GM23338 (cell line): ENCODE measurements at places on chromosomes 2 and 18. TPM values are rescaled to one million over a fixed set of nuclear protein-coding genes. Genes with fewer than 3 reads are reported as not detected.

- no peak overlapping the region for H3K27ac ChIP-seq
- H3K27me3 ChIP-seq = no peaks in the 10 kb centered on the region
- H3K36me3 ChIP-seq = no peaks in the 10 kb centered on the region
- no peak overlapping the region for H3K4me3 ChIP-seq
- peaks cover 3% of the 10 kb centered on the region; the same call in 1 of the 2 replicates for H3K4me1 ChIP-seq
Measured at GRCh38 chr2:11326677-11327211, 17.7 kb downstream of the ROCK2 start.

DNA sequence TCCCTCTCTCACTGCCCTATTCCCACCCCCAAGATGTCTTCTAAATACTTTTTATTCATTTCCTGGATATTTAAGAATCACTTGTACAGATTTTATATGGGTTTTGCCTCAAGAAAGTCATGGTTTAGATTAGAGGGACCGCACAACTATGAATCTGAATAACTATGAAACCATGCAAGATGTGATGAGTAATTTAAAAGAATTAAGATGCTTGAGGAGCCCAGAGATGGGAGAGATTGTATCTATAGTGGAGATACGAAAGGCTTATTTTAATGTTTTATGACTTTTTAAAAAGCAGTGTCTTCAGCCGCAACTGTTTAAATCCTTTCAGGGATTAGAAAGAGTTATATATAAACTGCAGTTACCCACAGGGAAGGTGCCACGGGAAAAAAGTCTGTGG, 324.1 kb downstream of the LPIN1 start:
- H3K4me3 ChIP-seq = no peak overlapping the region
- peaks cover 4% of the 10 kb centered on the region; the same call in 1 of the 2 replicates for H3K4me1 ChIP-seq
- H3K27me3 ChIP-seq = no peaks in the 10 kb centered on the region

DNA sequence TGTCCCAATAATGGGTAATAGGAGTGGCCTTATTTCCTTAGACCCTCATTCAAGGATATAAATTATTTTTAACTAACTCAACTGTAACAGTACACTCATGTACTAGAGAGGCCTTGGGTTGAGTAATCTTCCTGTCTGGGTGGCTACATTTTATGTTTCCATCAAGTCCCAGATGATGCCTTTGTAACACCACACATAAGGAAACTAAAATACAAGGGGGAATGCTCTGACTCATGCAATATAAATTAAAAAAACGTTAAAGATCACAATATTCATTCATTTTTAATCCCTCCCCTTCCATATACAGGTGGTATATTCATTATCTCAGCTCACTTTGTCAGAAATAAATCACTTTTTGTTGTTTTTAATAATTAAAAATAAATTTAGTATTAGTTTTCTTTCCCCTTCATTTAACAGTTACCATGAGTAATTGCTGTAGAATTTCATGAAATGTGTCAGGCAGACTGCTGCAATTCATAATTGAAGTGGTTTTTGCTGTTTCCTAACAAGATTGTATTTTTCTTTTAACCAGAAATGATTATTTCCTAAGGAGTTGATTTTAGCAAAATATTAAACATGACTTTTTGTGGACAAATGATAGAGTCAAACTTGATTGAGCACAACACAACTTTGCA, 1403.6 kb downstream of the SUCLG1 start:
- peaks cover 13% of the 10 kb centered on the region; the same call in 1 of the 2 replicates for H3K36me3 ChIP-seq
- no peak overlapping the region for H3K27ac ChIP-seq
- no peak for DNase-seq
- H3K4me1 ChIP-seq = no peaks in the 10 kb centered on the region

Gene MRPS5
- total RNA-seq = 51.9 and 57.8 TPM in 2 replicates

DNA sequence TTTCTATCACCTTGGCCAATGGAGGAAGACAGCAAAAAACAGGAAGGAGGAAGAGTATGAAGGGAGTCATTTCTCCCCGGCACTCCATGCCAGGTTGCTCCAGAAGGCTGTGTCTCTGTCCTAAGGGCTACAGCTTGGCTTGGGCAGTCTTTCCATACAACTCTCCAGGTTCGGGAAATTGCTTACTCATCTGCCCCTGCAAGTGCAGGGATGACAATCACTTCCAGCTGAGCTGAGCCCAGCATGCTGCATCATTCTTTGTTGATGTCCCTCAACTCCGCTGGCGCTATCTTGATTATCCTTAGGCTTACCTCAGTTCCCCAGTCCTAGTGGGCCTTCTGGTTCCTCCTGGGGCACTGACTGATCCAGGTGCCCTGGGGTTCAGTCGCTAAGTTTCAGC, 86.9 kb upstream of the COPS8 start:
- H3K4me1 ChIP-seq = peaks cover 33% of the 10 kb centered on the region
- 0 out of 2 replicates have a peak, but pooled peaks cover 7% of the 10 kb centered on the region for H3K36me3 ChIP-seq
- no peak overlapping the region for H3K4me3 ChIP-seq
- no peak for DNase-seq

DNA sequence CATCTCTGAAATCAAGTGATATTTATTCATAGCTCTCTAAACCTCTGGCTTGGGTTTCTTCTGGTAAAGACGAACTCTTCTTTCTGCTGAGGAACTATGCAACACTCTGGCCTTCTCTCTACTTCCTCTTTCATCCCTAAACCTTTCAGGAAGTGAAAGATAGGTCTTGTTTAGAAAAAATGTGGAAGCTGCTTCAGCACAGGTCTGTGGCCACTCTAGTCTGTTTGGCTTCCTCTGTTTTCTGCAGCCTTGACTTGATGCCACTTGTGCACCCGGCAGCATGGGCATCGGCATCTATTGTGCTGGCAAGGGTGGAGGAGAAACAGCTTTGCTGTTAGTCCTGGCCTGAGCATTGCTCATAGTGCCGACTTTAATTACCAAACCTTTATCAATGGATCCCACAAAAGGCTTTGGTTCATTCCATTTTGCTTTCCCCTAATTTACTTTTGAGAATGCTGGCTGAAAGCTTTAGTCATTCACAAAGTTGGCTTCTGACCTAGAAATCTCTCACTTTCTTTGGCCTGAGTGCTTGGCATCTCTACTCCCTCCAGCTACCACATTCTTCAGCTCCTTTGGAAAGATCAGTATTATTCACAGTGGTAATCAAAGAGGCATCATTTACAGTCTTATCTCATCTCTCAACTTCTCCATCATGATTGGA, 32.0 kb upstream of the GPR39 start:
- no peak overlapping the region for H3K27ac ChIP-seq
- no peak for DNase-seq
- H3K27me3 ChIP-seq = no peaks in the 10 kb centered on the region

DNA sequence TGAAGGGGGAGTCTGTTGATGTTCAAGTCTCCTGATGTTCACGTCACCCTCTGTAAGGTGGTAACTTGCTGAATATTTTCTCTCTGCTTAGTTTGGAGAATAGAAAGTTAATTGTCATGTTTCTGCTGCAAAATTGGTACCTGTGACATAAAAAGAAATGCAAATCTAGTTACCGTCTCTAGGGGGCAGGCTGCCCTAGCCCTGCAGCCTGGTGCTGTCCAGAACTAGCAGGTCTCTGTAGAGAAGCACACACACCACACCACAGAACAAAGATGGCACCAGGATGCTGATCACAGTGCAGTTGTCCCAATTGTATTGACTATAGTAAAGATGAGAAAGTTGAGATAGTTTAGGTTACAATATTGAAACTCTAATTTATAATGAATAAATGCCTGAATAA, 47.0 kb downstream of the SLC9A4 start:
- no peak overlapping the region for H3K27ac ChIP-seq
- H3K36me3 ChIP-seq = no peaks in the 10 kb centered on the region
- peak; percentile 43 for DNase-seq

Gene C2orf81
- 4.6 TPM in 2 replicates for total RNA-seq

Gene LIPG
- 17.2 and 17.7 TPM in 2 replicates for total RNA-seq

DNA sequence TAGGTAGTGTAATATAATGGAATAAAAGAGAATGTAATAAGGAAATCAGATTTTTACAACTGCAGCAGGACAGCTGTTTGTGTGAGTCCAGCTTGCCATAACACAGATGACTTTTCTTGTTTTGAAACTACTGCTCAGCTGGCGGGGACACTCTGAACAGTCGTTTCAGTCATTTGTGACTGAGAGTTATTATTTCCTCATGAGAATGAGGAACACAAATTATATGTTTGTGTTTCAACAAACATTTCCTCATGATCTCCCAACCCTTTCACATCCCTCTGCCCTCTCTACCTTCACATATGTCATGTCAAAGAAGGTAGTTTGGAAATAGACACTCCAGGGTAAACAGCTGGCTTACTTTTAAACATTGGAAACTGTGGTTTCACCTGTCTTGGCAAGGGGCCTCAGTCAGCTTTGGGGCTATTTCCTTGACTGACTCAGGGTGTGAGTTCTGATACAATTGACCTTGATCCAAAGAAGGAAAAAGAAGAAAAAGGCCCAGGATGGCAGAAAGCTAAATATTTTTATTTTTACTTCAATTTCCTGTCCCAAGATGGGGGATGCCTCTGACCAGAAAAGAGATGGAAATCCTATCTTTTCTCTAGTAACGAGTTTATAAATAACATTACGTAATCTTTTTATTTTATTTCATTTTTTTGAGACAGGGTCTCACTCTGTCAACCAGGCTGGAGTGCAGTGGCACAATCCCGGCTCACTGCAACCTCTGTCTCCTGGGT, 593 bp downstream of the SP140L start:
- H3K27me3 ChIP-seq = no peaks in the 10 kb centered on the region
- no peak overlapping the region for H3K4me3 ChIP-seq
- H3K4me1 ChIP-seq = no peaks in the 10 kb centered on the region
- H3K36me3 ChIP-seq = no peaks in the 10 kb centered on the region; the same call in 1 of the 2 replicates

DNA sequence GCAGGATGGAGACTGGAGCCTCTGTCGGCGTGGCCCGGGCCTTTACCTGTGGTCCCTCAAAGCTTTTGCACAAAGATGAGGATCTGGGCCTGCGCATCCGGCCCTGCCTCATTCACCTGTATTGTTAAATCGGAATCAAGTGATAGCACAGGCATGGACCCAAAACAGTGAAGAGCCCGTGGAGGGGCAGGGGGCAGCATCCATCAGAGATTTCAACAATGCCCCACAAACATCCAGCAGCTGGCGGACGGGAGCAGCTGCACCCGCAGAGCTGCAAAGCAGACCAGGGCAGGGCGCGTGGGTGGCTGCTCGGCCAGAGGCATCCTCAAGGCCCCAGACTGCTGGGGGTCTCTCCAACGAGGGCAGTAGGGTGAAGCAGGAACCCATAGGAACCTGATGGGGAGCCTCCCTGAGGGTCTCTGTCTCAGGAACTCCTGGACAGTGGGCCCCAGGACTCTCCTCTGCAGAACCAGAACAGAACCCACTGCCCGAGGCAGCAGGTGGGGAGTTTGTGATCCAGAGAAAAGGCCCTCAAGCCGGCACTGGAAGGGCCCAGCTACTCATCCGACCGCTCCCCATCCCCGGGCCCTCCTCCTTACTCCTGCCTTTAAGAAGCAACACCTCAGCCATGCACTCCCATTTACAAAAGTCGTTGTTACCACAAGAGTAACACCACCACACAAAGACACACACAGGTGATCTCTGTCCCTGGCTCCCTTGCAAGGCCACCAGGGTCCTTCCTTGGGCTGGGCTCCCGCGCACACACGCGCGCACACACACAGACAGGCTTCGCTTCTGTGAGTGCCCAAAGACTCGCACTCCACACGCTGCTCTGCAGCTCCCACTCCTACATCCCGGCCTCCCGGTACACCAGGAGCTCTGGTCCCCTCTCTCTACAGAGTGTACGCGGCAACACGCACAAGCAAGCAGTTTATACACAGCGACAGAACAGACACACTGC, 28.8 kb downstream of the HDAC4 start:
- no peak overlapping the region for H3K4me3 ChIP-seq
- H3K4me1 ChIP-seq = no peaks in the 10 kb centered on the region; the same call in 1 of the 2 replicates
- peak; percentile 0 for DNase-seq
- no peak overlapping the region for H3K27ac ChIP-seq

Gene IL1F10
- not detected in 2 replicates for total RNA-seq

Gene CFC1
- total RNA-seq = not detected in 2 replicates

DNA sequence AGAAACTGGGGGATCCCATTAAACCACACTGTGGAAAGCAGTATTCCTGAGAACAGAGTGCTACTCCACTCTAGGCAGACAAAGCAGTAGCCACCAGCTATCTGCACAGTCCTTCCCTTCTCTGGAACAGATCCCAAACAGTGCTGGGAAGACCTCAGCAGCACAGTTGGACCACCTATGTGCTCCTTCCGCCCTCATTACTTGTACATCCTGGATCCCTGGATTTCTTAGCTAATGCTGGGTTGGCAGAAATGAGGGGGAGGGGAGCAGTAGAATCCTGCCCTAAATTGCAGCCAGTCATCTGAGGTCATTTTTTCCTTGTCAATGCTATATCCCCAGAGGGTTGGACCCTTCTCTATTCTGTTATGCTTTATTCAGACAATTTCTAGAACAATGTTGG, 13.8 kb upstream of the MALT1 start:
- no peaks in the 10 kb centered on the region for H3K36me3 ChIP-seq
- DNase-seq = no peak
- no peaks in the 10 kb centered on the region for H3K27me3 ChIP-seq
- H3K4me1 ChIP-seq = no peaks in the 10 kb centered on the region
- H3K4me3 ChIP-seq = no peak overlapping the region
- H3K27ac ChIP-seq = no peak overlapping the region

GRCh38 chr2:202632682-202633290, 2.0 kb upstream of the FAM117B start:
- H3K27ac ChIP-seq = no peak overlapping the region
- H3K4me3 ChIP-seq = no peak overlapping the region
- no peaks in the 10 kb centered on the region for H3K27me3 ChIP-seq
- H3K36me3 ChIP-seq = no peaks in the 10 kb centered on the region
- DNase-seq = no peak

GRCh38 chr2:46842876-46843275, 72.7 kb downstream of the MCFD2 start:
- no peak overlapping the region for H3K4me3 ChIP-seq
- no peak overlapping the region for H3K27ac ChIP-seq
- H3K4me1 ChIP-seq = no peaks in the 10 kb centered on the region
- H3K27me3 ChIP-seq = no peaks in the 10 kb centered on the region
- no peak for DNase-seq

DNA sequence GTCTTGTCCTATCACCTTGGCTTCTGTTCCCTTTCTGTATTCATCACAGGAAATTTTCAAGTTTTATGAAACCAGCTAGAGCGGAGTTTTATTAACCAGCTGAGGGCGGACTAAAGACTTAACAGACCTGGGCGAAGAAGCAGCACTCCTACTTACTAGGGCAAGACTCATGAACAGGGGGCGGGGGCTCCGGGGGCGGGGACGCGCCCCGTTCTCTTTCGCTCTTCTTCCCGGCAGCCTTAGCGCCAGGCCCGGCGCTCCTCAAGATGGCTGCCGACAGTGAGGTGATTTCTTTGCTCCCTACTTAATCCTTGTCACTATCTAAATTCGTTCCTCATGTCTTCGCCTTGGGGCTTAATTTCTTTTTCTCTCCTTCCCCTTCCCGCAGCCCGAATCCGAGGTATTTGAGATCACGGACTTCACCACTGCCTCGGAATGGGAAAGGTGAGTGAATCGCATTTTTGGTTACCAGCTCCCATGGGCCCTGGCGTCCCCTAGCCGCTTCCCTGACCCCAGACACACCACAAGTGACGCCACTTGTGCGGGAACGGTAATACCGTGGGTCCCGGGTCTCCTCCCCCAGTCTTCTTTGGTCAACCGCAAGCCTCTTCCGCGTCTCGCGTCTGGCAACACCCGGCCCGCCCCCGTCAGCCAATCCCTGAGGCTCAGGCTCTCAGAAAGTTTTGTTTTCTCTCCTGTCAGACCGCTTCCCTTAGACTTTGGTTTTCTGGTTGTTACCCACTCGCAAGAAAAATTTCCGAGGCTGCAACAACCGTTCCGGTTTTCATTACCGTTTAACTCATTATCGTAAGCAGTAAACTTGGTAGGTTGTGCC, at the start of gene RAB3GAP1:
RAB3GAP1 (plus strand) TSS at position 251 of the 835 bp plus-strand sequence; CDS start at position 267, 16 bp downstream.
- peak within 1 kb of the TSS; percentile 92 for H3K4me3 ChIP-seq
- H3K4me1 ChIP-seq = peaks cover 11% of the 10 kb centered on the region
- H3K27me3 ChIP-seq = no peaks in the 10 kb centered on the region
- no peaks in the 10 kb centered on the region for H3K36me3 ChIP-seq
- DNase-seq = peak; percentile 92
